Pancreas (tissue), 10 donors: ENCODE measurements at places on chromosomes 4 and X. TPM values are rescaled to one million over a fixed set of nuclear protein-coding genes. Genes with fewer than 3 reads are reported as not detected.

DNA sequence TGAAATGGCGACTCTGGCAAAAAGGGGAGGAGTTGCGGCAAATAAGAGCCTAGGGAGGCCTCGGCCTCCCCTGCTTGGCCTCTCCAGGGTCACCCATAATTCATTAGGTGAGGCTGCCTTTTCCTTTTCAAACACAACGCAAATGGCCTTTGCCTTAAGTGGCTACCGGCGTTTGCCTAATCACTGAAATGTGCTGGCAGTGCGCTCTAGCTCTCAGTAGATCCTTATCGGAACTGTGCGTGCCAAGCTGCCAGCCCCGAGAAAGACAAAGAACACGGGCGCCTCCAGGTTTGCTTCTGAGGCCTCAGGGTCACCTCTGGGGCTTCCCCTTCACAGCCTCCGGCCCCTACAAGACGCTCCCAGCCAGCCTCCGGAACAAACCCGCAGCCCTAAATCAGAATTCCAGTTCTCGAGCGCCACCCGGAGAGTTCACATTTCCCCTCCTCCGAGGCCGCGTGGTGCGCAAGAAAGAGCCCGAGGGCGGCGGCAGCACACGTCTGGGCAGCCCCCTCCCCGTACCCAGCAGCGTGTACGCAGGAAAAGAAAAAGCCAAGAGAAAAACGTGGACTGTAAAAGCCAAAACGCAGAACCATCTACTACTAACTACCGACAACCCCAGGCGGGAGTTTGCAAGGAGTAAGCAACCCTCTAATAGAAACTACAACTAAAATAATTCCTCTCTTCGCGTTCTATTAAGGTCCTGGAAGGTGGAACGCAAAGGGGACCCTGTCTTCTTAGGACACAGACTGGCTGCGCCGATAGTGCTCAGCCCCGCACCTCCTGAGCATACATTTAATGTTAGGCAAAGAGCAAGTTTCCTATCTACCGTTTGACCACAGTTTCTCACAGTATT, 76.5 kb upstream of the BCOR start:
- H3K4me1 ChIP-seq, result no peaks in the 10 kb centered on the region
- H3K27ac ChIP-seq, result peak overlapping the region; percentile 89
- H3K4me3 ChIP-seq, result peak overlapping the region; percentile 53
- H3K27me3 ChIP-seq, result no peaks in the 10 kb centered on the region
- H3K36me3 ChIP-seq, result no peaks in the 10 kb centered on the region

The SLC10A3 gene
- polyA plus RNA-seq, result 19.1 TPM

The JAKMIP1 gene
- 4.3 TPM for polyA plus RNA-seq

The FGF2 gene
- 0.59 TPM for polyA plus RNA-seq

The PPM1K gene
- 4.4 TPM for polyA plus RNA-seq

GRCh38 chrX:64447207-64447606, 52.0 kb upstream of the MTMR8 start:
- H3K4me3 ChIP-seq, result no peak overlapping the region
- no peaks in the 10 kb centered on the region for H3K36me3 ChIP-seq

DNA sequence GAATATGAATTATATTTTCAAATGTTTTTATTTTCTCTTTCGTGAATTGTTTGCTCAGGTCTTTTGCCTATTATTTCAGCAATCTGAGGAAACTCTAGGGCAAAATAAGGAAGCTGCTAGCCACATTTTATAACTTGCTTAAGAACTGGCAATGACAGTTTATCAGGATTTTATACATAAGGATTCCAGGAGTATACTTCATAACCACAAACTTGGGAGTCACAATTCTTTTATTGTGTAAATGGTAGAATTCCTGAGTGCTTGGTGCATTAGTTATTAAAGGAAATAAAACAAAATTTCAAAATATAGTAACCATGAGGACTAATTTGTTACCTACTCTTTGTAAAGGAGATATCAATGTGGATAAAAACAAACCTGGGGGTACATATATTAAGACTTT, 54.4 kb downstream of the PALLD start:
- no peak overlapping the region for H3K4me3 ChIP-seq
- no peak overlapping the region for H3K27ac ChIP-seq
- no peaks in the 10 kb centered on the region for H3K36me3 ChIP-seq
- H3K4me1 ChIP-seq, result no peaks in the 10 kb centered on the region
- no peaks in the 10 kb centered on the region for H3K27me3 ChIP-seq

The TEX13B gene
- polyA plus RNA-seq, result not detected

The HOPX gene
- polyA plus RNA-seq, result 29.3 TPM

- no peak for DNase-seq
- H3K4me1 ChIP-seq, result no peaks in the 10 kb centered on the region
- H3K4me3 ChIP-seq, result no peak overlapping the region
- H3K27ac ChIP-seq, result no peak overlapping the region
These were observed 123.4 kb downstream of the FAM13A start for GRCh38 chr4:88933414-88934160.

The CXCL1 gene
- 26.6 TPM for polyA plus RNA-seq

- no peaks in the 10 kb centered on the region for H3K36me3 ChIP-seq
- H3K27me3 ChIP-seq, result peaks cover 6% of the 10 kb centered on the region
- no peak within 1 kb of the TSS for H3K27ac ChIP-seq
- no peak within 1 kb of the TSS for H3K4me3 ChIP-seq
- DNase-seq, result peak; percentile 31
These were observed at the start of gene DMD for GRCh38 chrX:33211356-33212260. TSS of gene DMD (minus strand) at chrX:33211549. CDS start at chrX:33211312, 237 bp downstream.
